ENCODE measurements at places on chromosomes 7 and 10. TPM values are rescaled to one million over a fixed set of nuclear protein-coding genes. Genes with fewer than 3 reads are reported as not detected.

- peak; percentile 70 for DNase-seq
Observed at GRCh38 chr7:100545360-100546128, 6.5 kb downstream of the AGFG2 start.

The STEAP1B gene
- 4.1 TPM for total RNA-seq

The STOX1 gene
- 0.19 TPM for total RNA-seq

The WEE2 gene
- 0.17 TPM for total RNA-seq

DNA sequence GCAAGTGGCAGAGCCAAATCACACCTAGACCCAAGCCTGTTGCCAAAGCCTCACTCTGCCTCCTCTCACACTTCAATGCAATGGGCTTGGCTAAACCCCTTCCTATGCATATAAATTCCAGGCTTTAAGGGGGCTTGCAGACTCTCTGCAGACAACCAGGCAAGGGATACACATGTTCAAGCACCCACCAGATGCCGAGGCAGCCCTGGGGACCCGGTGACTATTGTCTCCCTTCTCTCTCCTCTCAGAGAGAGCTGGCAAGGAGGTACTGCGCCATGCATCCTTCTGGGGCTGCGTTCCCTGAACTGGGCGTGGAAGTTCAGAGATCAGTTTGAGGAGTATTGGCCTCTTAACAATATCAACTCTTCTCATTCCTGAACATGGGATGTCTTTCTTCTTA is 131.2 kb downstream of the ARHGAP22 start:
- no peak for DNase-seq

- DNase-seq: no peak
Observed at GRCh38 chr7:111953611-111954010, 252.6 kb downstream of the DOCK4 start.

DNA sequence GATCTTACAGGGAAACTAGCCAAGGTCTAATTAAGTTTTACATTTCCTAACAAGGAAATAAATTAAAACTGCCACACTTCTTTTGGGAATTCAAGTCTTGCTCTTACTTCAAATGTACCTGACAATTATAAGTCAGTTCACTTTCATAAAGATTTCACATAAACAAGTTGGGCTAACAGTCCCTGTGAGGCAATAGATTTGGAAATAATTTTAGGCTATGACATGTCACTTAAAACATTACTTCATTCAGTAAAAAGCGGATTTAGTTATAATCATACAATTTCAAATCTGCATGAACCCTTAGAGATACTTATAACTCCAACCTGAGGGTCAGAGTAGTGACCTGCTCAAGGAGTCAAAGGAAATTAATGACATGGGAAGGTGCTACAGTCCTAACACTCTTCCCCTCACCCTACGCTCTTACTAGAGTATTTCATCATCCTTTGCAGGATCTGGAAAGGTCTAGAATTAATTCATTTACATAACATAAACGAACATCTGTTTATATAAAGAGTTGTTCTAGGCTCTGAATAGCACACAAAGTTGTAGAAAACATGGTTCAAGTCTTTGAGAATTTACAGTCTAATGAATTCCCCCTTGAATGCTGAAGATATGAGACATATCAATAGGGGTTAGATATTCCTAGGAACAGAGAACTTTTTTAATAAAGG is 32.3 kb upstream of the DNAJB12 start:
- DNase-seq: no peak

The CHAT gene
- total RNA-seq: not detected

All from natural killer cell treated with Interleukin-12 subunit alpha and Interleukin-12 subunit beta and Interleukin-15 and Interleukin-18, amount 100 ng/mL, for 72 hours (primary cell).